ENCODE measurements at places on chromosomes 4 and X.

GRCh38 chr4:139975830-139976272 is 178.1 kb downstream of the MAML3 start:
- no peak for DNase-seq

- DNase-seq = no peak
These were observed 290.7 kb upstream of the FAM241A start for GRCh38 chr4:111854494-111855087.

DNA sequence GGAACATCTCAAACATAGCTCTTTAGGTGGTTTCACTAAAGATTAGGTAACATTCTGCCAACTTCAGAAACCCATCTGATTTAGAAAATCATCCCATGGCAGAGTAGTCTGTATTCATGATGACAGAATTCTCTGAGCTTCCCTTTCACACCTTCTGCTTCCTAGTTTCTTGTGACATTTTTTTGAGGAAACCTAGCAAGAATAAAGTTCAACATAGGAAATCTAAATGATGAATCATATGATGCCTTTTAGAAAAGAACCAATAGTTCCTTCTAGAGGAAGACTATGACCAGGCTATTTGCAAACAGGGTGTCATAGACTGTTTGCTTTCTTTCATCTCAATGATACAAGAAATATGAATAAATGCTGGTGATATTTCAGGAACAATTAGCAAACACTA is 49.8 kb upstream of the CAMK2D start:
- no peak for DNase-seq

- DNase-seq = no peak
These were observed 44.5 kb downstream of the FGFRL1 start for GRCh38 chr4:1055721-1056590.

- DNase-seq = no peak
These were observed 36.6 kb upstream of the PTPN13 start for GRCh38 chr4:86557526-86557925.

- DNase-seq = no peak
These were observed 69.2 kb upstream of the PLS3 start for GRCh38 chrX:115491766-115492165.

DNA sequence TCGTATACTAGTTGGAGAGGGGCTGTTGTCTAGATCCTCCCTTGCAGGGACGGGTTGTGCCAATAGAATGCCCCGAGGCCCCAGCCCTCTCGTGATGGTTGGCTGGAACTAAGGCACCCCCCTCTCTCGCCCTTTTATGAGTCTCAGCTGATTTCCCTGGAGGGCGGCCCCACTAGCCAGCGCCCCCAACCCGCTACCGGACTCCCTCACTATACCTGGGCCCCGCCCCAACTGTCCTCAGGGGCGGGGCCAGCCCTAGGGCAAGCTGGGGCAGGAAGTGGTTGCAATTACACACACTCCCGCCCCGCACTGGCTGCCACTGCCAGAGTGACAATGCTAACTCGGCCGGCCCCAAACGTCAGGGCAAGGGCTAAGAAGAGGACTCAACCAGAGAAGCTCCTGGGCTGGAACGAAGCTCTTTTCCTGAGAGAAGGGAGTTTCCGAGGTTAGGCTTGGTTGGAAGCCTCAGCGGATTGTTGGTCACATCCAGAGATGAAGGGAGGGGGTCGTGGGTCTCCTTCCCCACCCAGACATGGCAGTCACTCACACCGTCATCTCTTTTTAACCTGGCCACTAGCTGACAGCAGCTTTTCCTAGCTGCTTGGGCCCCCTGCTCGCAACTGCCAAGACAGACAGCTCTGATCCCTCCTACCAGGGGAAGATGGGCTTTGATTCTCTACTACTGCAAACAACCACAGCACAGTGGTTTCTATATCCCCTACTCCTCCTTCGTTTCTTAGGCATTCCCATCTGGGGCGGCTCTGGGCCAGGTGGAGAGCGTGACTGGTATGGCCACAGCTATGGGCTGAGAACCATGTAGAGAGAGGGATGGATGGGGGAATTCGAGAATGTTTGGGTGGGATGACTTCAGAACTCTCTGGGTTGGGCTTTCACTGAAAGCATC is 21.0 kb upstream of the BCORL1 start:
- peak; percentile 82 for DNase-seq

- no peak for DNase-seq
These were observed 285.4 kb downstream of the OPHN1 start for GRCh38 chrX:68147848-68148247.

GRCh38 chrX:121585626-121586025 is 538.2 kb downstream of the GLUD2 start:
- no peak for DNase-seq
